ENCODE measurements at places on chromosomes 5 and 9.

- no peak for DNase-seq
Measured at GRCh38 chr5:56147106-56147505, 86.0 kb downstream of the ANKRD55 start.

GRCh38 chr9:13430368-13431221 is 151.1 kb upstream of the MPDZ start:
- no peak for DNase-seq

DNA sequence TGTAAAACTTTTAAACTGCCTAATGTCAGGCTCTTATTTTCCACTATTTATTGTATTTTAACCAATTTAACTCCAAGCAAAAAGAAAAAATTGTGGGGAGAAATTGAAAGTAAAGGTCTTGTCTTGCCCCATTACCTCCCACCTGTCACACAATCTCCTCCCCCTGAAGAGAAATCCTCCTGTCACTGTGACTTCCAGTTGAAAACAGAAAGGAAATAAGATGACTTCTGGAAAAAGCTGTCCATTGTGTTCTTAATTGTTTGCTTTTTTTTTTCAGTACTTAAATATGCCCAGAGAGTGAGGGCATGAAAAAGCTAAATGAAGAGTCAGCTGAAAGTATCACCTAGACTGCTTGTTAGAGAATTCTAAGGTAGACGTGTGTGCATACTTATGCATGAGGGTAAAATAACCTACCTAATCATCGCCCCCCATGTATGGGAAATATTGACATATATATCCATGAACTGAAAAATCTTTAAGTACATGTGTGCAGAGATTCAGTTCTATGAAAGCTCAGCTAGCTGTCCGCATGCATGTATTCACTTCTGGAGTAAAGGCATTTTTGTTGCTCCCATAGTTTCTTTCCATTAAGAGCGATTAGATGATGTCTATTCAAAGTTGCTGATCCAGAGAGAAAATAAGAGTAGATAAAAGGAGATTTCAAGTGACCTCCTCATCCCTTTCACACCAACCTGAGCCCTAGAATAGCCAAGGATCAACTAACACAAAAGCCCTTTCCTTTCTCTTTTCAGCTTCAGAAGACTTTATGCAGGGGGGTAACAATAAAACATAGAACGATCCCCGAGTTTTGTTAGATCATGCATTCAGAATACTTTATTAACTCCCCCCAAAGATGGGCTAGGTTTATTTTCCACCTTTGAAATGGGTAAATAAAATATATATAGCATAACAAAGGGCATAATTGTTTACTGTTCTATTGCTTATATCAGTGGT is 5.3 kb downstream of the NR2F1-AS1 start:
- no peak for DNase-seq

GRCh38 chr9:36995927-36996705 is 38.0 kb downstream of the PAX5 start:
- peak; percentile 8 for DNase-seq

GRCh38 chr5:117812861-117813260 is 1175.5 kb downstream of the DTWD2 start:
- DNase-seq: no peak

DNA sequence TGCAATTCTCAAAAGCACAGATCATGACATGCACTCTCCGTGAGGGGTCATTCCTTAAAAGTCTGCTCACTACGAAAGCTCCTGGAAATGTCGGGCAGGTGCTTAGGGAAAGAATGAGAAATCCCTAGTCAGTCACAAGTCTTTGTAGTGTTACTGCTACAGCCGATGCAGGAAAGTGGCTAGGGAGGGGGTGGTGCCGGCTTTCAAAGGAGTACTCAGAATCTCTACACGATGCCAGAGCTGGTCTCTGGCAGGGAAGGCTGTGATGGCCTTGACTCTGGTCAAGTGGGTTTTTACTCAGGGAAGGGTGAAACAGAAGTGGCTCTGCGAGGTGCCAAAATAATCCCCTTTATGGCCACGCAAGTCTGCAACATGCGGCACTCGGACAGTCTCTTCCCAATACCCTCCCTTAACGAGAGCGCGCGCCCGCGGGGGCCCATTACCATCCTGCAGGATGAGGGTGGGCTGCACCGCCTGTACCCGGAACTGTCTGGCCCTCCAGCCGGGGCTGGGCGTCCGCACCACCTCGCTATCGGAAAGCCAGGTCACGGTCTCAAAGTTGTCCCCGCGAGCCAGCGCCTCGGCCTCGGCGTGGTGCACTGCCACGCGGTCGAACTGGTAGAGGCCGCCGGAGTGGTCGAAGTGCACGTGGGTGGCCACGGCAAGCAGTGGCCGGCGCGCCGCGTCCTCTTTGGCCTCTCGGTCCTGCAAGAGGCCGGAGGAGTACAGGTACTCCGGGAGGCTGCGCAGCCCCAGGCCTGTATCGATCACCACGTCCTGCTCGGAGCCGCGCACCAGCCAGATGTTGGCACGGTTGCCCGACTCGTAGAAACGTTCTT is 956 bp downstream of the MBLAC2 start:
- no peak for DNase-seq

GRCh38 chr5:83374547-83374946 is 97.0 kb upstream of the VCAN start:
- no peak for DNase-seq

- no peak for DNase-seq
Measured at GRCh38 chr5:1168796-1169195, 32.6 kb upstream of the SLC6A19 start.

DNA sequence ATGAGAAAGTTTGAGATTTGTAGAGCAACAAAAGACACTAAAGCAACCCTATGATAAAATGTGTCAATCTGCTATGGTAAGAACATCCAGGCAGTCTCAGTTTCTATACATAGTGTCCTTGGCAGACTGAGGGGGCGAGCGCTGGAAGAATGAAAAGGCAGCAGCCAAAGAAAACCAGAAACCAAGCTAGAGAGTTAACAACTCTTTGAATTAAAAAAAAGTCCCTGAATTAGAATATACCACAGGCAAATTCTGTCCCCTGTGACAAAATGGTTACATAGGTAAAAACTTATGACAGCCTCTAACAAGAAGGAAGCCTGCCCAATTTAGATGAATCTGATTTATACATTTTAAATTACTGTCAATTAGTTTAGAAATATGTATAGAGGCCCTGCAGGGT is 106.7 kb downstream of the OXCT1 start:
- DNase-seq: no peak
